GOT3 (cell line): ENCODE measurements at places on chromosomes 1 and 21.
A peak's percentile ranks its signal among the peaks of the same experiment; 100 is the strongest.

- no peak for DNase-seq
Observed at GRCh38 chr1:62720946-62721554, 32.9 kb upstream of the DOCK7 start.

DNA sequence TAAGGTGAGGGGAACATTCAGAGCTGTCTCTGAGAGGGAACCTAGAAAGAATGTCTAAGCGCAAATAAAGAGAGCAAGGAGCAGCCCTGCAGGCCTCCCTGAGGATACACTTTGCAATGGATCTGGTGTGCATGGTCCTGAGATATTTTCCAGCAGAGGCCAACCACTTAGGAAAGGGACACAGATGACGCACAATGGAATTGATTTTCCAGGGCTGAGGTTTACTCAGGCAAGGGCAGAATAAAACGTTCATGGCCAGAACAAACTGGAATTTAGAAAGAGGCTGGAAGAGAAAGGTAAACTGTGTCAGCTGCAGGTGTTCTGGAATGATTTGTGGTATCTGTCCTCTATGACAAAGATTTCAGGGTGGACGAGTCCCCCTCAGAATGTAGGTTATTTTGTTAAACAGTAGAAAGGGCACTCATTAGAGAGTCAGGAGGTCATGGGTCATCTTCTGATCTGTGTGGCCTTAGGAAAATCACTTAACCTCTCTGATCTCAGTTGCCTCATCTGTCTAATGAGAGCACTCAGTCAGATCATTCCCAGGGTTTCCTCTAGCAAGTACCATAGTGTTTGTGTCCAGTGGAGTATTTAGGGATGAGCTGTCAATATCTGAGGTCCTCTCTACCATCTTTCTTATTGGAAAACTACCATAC lies 61.8 kb upstream of the PGBD5 start:
- no peak for DNase-seq

GRCh38 chr1:191971447-191971846 lies 186.8 kb upstream of the RGS18 start:
- DNase-seq: no peak

DNA sequence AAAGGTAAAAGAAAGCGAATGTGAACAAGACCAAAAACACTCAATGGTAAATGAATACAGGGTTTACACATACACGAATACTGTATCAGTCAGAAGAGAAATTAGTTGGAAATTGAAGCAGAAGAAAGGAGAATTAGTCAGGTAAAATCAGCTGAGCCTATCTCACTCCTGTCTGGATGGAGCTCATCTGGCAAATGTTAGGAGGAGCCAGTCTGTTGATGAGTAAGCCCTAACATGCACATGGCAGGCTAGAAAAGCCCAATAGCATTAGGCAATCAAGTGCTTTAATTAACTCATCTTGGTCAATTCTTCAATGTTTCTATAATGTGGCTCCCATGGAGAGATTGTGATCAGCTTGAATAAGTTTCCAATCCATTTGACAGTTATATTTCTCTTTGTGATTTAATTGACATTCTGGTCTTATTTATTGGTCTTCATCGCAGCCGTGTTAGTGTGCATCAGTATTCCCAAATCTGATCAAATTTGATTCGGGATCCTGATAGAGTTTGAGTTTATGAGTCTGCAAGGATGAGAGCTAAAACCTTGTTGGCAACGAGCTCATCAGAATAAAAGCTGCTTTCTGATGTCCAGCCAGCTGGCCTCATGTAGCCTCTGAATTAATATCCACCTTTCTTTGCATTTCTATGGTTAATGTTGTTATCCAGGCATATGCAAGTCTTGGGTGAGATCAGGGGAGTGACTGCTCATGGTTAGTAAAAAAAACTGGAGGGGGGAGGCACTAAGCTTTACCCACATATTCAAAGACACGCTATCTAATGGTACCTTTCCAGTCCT lies 22.1 kb upstream of the KCNA10 start:
- DNase-seq: no peak

GRCh38 chr1:164265232-164265631 lies 293.8 kb upstream of the PBX1 start:
- DNase-seq: no peak

DNA sequence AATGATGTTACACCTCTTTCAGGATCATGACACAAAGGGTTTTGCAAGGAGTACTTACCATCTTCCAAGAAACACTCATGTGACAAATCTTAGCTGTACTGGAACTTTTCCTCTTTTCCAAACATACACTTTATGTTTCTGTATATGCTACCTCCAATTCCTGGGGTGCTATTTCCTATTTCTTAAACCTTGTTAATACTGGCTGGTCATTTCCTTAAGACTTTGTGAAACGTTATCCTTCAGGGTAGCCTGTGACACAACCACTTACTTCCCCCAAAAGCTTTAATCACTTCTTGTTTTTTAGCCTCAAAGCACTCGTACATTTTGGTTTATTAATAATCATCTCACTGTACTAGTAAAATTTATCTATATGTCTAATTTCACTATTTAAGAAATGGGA lies 39.4 kb downstream of the OR10Z1 start:
- DNase-seq: no peak

DNA sequence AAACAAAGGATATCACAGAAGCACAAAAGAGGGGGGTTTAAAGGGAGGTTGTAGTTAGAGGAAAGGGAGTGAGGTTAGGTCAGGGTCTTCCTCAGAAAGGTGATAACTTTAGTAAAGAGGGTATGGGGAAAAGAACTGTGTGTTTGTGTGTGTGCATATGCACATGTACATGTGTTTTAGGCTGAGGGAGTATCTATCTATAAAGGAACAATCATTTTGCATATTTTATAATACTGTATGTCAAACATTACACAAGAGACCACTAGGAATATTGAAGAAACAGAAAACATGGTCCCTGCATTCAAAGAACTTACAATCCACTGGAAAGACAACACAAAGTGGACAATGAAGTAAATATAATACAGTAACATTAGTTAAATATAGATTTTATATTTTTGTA lies 132.2 kb downstream of the ACBD6 start:
- DNase-seq: no peak

DNA sequence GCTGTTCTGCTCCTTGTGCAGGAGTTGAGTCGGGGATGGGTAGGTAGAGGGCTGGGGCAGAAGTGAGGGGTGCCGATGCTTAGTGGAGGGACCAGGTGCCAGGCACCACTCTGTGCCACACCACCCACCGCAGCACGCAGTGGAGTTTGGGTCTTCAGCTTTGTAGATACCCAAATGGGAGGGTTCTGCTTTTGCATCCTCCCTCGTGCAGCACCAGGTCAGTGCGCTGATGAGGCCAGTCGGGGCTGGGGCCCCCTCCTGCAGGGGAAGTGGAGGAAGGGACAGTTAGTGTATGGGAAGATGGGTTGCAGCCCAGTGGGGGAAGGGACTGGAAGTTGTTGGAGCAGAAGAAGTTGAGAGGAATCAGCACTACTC lies 244.0 kb downstream of the RHOU start:
- DNase-seq: no peak

- DNase-seq: no peak
Observed at GRCh38 chr1:173224949-173225348, 17.8 kb upstream of the TNFSF4 start.

GRCh38 chr1:161073474-161074121 lies 3.9 kb upstream of the ARHGAP30 start:
- no peak for DNase-seq

DNA sequence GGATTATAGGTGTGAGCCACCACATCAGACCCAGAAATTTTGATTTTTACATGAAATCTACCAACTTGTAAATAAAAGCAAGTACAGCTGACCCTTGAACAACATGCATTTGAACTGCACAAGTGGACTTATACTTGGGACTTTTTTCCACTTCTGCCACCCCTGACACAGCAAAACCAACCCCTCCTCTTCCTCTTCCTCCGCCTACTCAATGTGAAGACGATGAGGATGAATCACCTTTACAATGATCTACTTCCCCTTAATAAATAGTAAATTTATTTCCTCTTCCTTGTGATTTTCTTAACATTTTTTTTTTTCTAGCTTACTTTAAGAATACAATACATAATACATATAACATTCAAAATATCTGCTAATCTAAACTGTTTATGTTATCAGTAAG lies 17.5 kb upstream of the YRDC start:
- DNase-seq: no peak

GRCh38 chr1:156412653-156413321 lies 43.8 kb downstream of the RHBG start:
- no peak for DNase-seq

DNA sequence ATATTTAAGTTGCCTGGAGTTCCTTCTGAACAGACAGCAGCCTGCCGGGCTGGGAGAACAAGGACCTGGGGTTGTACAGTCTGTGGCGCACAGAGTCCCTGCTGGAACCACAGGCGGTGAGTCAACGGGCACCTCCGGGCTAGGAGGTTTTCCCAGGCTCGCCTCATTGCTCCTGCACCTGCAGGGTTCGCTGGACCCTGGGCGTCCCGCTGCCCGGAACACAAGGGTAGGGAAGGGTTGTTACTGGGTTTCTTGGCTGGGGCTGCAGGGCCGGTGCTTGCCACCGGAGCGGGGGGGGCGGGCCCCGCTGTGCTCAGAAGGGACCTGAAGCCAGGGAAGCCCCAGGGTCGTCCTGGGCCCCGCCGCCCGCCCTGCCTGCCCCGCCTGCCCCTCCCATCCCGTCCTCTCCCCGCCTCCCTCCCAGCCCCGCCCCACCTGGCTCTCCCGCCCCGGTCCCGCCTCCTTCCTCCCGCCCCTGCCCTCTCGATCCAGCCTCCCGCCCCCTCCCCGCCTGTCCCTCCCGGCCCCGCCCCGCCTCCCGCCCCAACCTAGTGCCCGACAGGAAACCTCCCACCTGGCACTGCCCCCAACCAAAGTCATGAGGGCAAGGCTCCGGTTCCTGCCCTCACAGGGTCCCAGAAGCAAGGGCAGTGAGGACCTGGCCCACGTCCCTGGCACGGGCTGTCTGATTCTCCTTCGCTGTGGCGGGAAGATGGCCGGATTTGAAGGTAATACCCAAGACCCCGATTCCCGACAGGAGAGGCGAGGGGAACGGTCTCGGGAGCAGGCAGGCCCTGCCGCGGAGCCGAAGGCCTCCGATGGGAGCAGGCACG lies 6.8 kb downstream of the JMJD4 start:
- no peak for DNase-seq

DNA sequence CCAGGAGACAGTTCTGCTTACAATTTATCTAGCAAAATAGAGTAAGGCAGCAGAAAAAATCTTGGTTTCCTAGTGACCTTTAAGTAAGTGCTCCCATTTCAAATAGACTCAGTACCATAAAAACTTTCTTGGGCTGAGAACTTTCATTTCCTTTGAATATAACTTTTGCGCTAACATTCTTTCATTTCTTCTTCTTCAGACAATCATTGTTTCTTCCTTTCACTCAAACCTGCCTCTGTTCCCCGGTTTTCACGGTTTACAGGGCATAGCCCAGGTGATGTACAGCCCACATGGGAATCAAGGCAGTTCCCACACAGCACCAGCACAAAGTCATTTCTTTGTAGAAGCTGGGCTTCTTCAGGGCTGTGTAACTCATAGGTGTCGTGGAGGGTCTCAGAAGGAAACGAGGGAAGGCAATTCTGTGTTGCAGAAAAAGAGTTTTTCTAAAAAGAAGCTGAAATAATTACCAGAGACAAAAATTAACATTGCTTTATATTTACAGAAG lies 611.6 kb downstream of the SMYD3 start:
- DNase-seq: no peak

DNA sequence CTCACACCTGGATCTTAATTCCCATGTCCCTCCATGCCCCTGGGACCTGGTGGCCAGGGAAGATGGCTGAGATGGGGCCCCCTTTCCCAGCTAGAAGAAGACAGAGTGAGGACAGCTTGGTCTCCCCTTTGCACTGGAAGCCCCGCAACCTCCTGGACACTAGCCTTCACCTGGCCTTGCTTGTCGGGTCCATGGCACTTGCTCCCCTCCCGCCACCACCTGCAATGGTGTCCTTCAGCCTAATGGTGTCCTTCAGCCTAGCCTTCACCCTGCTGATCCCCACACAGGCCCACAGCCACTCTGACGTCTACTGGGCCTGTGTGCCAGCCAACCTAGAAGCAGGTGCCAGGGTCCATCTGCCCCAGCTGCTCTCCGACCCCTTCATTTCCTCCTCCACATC lies 45.9 kb upstream of the EDN2 start:
- no peak for DNase-seq

- DNase-seq: peak; percentile 26
Observed at GRCh38 chr1:204763773-204764427, 78.4 kb upstream of the LRRN2 start.

DNA sequence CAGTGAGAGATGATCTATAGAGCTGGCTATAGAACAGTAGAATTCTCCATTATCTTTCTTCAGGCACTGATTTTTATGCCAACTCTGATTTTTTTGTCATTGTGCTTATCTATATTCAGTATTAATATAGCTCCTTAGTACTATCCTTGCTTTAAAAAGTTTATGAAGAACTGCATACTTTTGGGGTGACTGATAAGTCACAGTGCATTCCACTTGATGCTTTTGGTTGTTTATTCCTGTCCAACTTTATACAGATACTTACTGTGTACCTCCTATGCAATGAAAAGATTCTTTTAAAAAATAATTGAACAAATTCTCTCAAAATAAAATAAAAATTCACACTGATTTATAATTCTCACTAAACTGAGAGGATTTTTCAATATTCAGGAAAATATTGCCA lies 71.6 kb downstream of the COL24A1 start:
- no peak for DNase-seq

DNA sequence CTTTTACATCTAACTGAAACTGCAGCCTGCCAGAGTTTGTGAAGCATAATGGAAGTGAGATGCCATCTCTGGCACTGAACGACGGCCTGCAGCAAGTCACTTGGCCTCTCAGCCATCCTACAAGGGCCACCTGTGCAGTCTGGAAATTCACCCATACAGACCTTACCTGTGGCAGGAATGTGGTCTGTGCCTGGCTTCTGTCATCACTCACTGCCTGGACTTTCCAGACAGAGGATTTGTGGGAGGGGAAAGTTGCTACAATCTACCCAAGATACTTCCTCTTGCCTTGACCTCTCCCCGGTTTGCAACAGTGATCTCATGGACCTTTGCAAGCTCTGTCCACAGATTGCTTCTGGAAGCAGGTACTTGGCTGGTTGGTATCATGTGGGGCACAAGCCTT lies 58.4 kb upstream of the ATP1B1 start:
- no peak for DNase-seq

GRCh38 chr1:92838519-92838918 lies 6.7 kb downstream of the RPL5 start:
- no peak for DNase-seq

- no peak for DNase-seq
Observed at GRCh38 chr21:37627074-37627473, 260.5 kb downstream of the DYRK1A start.

- peak; percentile 37 for DNase-seq
Observed at GRCh38 chr1:111733183-111733991, 5.8 kb downstream of the INKA2 start.

- DNase-seq: no peak
Observed at GRCh38 chr1:40185951-40186864, 25.0 kb downstream of the RLF start.

- no peak for DNase-seq
Observed at GRCh38 chr1:5580926-5581325, 411.3 kb downstream of the NPHP4 start.

GRCh38 chr1:59063501-59063900 lies 233.4 kb upstream of the FGGY start:
- no peak for DNase-seq

- DNase-seq: no peak
Observed at GRCh38 chr1:224216382-224216781, 33.3 kb downstream of the DEGS1 start.

GRCh38 chr1:185843297-185843869 lies 109.2 kb downstream of the HMCN1 start:
- no peak for DNase-seq
